ENCODE measurements at places on chromosomes 6 and 20.

- DNase-seq: no peak
Measured at GRCh38 chr20:10322073-10323012, 103.7 kb downstream of the SNAP25 start.

DNA sequence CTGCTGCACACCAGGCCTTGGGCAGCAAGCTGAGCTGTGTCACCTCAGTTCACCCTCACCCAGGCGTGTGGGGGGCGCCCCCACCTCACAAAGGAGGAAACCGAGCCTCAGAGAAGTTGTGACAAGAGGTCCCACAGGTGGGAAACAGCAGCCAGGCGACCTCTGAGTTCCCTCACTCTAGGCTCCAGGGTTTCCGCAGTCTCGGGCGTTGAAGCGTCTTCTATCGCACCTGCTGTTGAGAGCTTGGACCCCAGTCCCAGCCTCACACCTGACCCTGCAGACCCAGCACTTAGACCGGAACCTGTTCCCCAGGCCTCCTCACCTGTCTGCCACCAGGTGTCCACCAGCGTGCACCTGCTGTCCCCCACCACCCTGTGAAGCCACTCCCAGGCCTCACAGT is 22.3 kb upstream of the APMAP start:
- no peak for DNase-seq

DNA sequence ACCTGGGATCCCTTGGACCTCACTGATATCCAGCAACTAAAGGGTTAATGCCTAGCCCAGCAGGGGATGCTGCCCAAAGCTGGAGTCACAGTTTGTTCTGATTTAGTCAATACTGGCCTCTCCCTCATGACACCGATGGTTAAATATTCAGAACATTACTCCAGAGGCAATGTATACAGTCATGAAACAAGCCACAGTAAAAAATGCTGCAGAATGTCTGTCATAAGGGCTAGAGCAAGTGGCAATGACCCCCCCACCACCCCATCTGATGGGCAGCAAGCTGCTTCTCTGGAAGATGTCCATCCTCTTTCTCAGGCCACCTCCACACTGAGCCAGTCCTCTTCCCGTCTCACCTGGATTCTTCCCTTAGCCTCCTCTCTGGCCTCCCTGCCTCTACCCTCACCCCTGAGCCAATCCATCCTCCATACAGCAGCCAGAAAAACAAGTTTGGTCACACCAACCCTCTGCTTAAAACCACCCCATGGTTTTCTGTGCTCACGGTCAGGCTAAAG is 99.0 kb upstream of the KCNG1 start:
- DNase-seq: no peak

GRCh38 chr20:595330-596308 is 14.5 kb downstream of the TCF15 start:
- no peak for DNase-seq

DNA sequence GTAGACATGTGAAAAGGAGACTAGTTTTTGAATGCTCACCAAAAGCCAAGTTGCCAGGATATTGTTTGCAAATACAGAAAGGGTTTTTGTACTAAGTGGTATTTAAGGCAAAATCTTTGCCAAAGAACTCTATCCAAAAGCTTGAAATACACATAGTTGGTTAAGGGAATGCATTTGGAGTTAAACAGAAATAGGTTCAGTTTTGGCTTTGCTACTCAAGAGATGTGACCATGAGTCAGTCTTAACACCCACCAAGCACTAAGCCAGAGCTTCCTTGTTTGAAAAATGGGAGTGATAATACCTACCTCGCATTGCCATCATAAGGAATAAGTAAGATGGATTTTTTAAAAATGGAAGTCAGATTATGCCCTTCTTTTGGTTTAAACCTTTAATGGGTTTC is 191.7 kb upstream of the LAMP5 start:
- no peak for DNase-seq

GRCh38 chr20:49969946-49970345 is 12.8 kb upstream of the SNAI1 start:
- no peak for DNase-seq

- DNase-seq: peak; percentile 38
Measured at GRCh38 chr6:75210885-75211739, 5.3 kb upstream of the COL12A1 start.

GRCh38 chr6:1263850-1264377 is 48.0 kb upstream of the FOXQ1 start:
- no peak for DNase-seq

GRCh38 chr20:57398901-57399535 is 7.8 kb downstream of the RBM38 start:
- DNase-seq: no peak

- DNase-seq: no peak
Measured at GRCh38 chr20:53282217-53282955, 310.2 kb downstream of the TSHZ2 start.
